ENCODE measurements at places on chromosomes 3 and 15.

GRCh38 chr3:67635257-67635656, 19.2 kb downstream of the SUCLG2 start:
- no peak for DNase-seq

GRCh38 chr15:66951531-66952320, 113.7 kb upstream of the SMAD3 start:
- no peak for DNase-seq

GRCh38 chr3:15778332-15778858, 19.4 kb downstream of the ANKRD28 start:
- no peak for DNase-seq

DNA sequence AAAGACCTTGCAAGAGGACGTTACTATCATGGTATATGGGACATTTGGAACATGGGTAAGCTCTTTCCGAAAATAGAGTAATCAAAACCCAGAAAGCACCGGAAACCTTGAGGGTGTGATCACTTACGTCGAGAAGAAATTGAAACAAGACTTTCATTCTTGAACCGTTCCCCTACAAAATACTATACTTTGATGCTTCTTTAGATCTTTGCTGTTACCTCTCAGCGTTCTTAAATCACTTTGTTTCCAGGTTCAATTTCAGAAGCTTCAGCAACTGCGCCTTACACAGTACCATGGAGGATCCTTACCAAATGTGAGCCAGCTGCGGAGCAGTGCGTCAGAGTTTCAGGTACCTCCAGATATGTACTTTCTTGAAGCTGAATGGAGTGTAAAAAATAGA, 10.1 kb downstream of the CRTC3 start:
- no peak for DNase-seq

- no peak for DNase-seq
Observed at GRCh38 chr3:62688050-62688449, 187.2 kb downstream of the CADPS start.

DNA sequence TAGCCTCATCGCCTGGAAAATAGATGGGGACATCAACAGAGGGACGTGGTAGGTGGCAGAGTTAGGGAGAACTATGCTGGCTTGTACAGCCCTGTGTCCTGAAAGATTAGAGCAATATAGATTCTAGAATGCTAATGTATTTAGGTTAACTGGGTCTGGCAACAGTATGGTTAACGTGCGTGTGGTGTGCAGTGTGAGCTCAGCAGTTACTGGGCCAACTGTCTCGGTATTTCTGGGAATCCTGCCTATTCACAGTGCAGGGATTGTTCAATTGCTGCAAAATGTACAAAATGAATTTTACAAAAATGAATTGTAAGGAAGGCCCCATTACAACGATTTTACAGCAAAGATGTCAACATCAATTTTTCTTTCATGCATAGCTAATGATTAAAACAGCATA, 20.6 kb downstream of the MEIS2 start:
- no peak for DNase-seq

- no peak for DNase-seq
Observed at GRCh38 chr3:193149998-193150397, 91.0 kb upstream of the PLAAT1 start.

DNA sequence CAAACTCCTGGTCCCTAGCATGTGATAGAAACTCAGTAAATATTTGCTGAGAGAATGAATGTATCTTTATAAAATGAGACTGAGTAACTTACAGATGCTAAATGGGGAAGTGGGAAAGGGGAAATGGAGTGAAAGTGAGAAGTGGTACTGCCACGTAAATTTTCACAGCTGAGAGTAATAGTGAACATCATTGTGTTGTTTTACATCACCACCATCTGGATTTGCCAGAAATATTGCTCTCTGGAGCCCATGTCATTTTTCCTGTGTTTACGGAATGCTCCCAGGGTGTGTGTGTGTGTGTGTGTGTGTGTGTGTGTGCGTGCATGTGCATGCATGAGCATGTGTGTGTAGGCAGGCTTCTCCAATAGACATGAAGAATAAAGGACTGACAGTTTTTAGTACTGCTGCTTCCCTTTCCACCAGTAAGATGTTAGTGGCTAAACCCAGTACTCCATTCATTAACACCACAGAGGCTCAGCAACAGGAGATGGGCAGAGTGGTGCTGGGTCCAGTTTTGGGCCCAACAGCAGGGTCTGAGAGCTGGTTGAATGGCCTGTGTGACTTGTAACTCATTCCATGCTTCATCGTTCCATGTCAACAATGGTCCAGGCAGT, 57.3 kb downstream of the DIPK2A start:
- no peak for DNase-seq

DNA sequence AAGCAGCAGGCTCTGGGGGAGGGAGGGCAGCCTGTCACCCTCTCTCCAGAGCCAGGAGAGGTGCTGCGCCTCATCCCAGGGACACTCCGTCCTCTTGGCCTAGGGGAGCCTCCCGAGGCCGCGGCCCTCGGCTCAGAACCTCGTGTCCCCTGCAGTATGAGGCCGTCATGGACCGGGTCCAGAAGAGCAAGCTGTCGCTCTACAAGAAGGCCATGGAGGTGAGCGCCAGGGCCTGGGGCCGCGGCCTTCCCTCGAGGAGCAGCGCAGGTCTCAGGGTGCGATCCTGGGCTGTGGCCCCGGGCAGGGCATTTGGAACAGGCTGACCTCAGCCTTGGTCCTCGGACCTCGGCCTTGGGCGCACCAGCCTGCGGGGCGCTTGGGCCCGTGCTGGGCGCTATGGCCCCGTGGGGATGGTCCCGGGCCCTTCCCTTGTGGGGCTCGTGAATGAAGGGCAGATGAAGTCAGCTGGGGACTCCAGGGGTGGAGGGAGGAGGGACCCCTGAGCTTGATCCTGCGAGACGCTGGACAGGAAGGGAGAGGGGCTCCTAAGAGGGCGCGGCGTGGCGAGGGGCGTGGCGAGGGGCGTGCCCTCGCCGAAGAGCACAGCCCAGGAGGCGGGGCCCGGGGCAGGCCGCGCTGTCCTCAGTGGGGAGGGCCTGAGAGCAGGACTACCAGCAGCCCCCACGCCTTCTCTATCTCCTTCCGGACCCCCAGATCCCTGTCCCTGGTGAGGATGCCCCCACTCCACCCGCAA, 32.9 kb downstream of the PSTPIP1 start:
- no peak for DNase-seq

DNA sequence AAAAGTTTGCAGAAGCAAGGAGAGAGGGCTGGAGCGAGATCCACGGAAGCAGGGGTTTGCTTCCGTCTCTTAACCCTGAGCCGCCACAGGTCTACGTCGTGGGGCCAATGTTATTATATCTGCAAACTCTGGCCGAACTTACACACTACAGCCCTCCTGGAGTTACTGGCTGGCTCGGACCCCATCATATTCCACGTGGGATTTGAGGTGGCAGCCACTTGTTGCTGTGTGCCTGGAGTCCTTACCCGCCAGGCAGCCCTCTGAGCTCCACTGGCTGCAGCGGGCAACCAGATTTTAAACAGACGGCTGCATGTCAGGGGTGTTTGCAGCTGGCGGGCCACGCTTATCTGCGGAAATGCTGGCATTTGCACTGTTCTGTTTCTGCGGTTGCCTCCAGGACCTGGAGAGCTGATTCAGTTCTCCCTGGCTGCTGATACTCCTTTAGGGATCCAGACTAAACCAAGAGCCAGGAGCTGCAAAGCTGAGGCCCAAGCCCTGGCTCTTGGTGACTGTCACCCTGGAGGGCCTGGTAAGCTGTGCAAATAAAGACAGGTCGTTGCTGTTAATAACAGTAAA, 34.7 kb downstream of the TM2D3 start:
- no peak for DNase-seq

Measured in stimulated activated CD4-positive, alpha-beta T cell treated with anti-CD3 and anti-CD28 coated beads, Interleukin-1b, Interleukin-23, amount 100 ng/mL, for 1 hour (primary cell).